ENCODE measurements at places on chromosomes 2 and 18. TPM values are rescaled to one million over a fixed set of nuclear protein-coding genes. Genes with fewer than 3 reads are reported as not detected.

Gene FOXI3
- not detected for total RNA-seq

Gene L3MBTL4
- total RNA-seq, result under 0.01 TPM

Gene TOGARAM2
- not detected for total RNA-seq

Gene TGOLN2
- total RNA-seq, result 132 TPM

Gene TUBA4B
- not detected for total RNA-seq

Gene TEKT4
- total RNA-seq, result not detected

Gene MAP3K19
- not detected for total RNA-seq

Gene FEV
- total RNA-seq, result not detected

Gene TBC1D8
- 5.8 TPM for total RNA-seq

Gene STARD6
- 0.28 TPM for total RNA-seq

Gene GTF2A1L
- total RNA-seq, result 1.1 TPM

Gene TANC1
- 24.8 TPM for total RNA-seq

Gene TUBA3D
- total RNA-seq, result not detected

Measured in regular cardiac myocyte (primary cell).